ENCODE measurements at places on chromosomes 16 and 17. TPM values are rescaled to one million over a fixed set of nuclear protein-coding genes. Genes with fewer than 3 reads are reported as not detected.

KCNJ16 gene
- not detected for total RNA-seq

CCL17 gene
- total RNA-seq, result not detected

ST6GALNAC2 gene
- total RNA-seq, result 1.0 TPM

GTF3C1 gene
- 144 TPM for total RNA-seq

PRDM7 gene
- total RNA-seq, result not detected

FAM20A gene
- total RNA-seq, result 15.9 TPM

PRR35 gene
- 0.66 TPM for total RNA-seq

SRR gene
- total RNA-seq, result 27.7 TPM

C16orf87 gene
- total RNA-seq, result 26.0 TPM

SLC4A1 gene
- not detected for total RNA-seq

DHRS7C gene
- 0.63 TPM for total RNA-seq

TMEM235 gene
- total RNA-seq, result 2.0 TPM

ODAD4 gene
- 2.6 TPM for total RNA-seq

SLC35B1 gene
- total RNA-seq, result 73.3 TPM

TOP2A gene
- total RNA-seq, result 127 TPM

NPIPA7 gene
- 0.81 TPM for total RNA-seq

MEIOC gene
- total RNA-seq, result 0.46 TPM

CLEC18B gene
- total RNA-seq, result 3.0 TPM

AANAT gene
- 0.33 TPM for total RNA-seq

KRTAP2-3 gene
- not detected for total RNA-seq

TBX6 gene
- 1.6 TPM for total RNA-seq

CUEDC1 gene
- total RNA-seq, result 14.8 TPM

ITGAL gene
- not detected for total RNA-seq

PERCC1 gene
- 0.18 TPM for total RNA-seq

ZFPM1 gene
- total RNA-seq, result 9.4 TPM

RGS11 gene
- total RNA-seq, result 6.6 TPM

NPTX1 gene
- total RNA-seq, result not detected

ABCA10 gene
- 0.04 TPM for total RNA-seq

ASPA gene
- not detected for total RNA-seq

CDC6 gene
- 16.1 TPM for total RNA-seq

PIK3R5 gene
- total RNA-seq, result 0.09 TPM

IGSF6 gene
- not detected for total RNA-seq

SMIM5 gene
- total RNA-seq, result 0.11 TPM

PRKCA gene
- total RNA-seq, result 11.4 TPM

TRIM65 gene
- 20.2 TPM for total RNA-seq

KSR1 gene
- 29.0 TPM for total RNA-seq

SOX15 gene
- 5.4 TPM for total RNA-seq

ATAD5 gene
- total RNA-seq, result 6.3 TPM
